M059J (cell line): ENCODE measurements at places on chromosomes 7 and 10. TPM values are rescaled to one million over a fixed set of nuclear protein-coding genes. Genes with fewer than 3 reads are reported as not detected.

- DNase-seq, result no peak
Observed at GRCh38 chr10:101920546-101920945, 76.9 kb upstream of the KCNIP2 start.

DNA sequence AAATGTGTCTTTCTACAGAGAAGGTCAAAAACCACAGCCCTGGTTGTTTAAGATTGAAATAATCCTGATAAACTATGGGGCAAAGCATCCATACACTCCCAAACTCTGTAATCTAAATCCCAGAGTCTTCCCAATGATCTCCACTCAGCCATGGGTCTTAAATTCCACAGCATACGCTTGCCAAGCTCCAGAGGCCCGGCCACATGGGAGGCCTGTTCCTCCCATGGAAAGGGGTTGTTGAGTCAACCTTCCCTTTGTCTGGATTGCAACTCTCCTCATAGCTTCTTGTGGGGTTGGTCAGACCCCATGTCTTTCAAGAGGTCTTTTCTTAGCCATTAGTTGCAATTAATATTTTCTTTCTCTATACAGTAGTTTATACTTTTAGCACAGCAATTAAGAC lies 718 bp upstream of the STEAP4 start:
- DNase-seq, result no peak

DNA sequence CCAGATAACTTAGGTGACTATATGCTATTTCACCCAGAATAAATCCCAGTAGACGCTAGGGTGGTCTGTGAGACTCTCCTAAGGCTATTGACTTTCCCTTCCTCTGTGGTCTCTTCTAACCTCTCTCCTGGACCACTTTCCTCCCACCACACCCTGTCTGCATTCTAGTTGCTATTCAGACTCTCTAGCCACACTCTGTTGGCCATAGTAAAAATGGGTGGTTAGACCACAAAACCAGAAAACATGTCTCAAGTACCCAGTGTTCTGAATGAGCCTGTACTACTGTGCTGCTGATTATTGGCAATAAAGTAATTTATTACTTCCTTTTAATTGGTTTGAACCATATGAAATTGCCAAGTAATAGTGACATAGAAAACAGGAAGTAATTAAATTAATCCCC lies 240.8 kb downstream of the KIF20B start:
- DNase-seq, result peak; percentile 43

DNA sequence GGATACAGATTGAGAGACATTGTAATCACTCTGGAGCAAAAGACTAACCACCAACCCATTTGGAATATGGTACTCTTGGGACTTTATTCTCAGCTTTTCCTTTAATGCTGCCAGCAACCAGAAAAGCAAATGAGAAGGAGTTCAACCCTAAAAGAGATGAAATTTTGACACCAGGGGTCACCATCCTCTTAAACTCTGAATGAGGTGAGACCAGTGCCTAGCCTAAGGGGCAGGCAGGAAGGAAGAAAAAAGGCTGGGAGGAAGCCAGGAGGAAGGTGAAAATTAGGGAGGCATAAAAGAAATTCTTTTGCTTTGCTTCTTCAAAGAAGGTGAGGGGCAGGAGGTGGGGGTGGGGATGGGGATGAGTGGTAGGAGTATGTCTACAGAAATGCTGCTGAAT lies 135.8 kb downstream of the JAZF1 start:
- DNase-seq, result peak; percentile 40

DNA sequence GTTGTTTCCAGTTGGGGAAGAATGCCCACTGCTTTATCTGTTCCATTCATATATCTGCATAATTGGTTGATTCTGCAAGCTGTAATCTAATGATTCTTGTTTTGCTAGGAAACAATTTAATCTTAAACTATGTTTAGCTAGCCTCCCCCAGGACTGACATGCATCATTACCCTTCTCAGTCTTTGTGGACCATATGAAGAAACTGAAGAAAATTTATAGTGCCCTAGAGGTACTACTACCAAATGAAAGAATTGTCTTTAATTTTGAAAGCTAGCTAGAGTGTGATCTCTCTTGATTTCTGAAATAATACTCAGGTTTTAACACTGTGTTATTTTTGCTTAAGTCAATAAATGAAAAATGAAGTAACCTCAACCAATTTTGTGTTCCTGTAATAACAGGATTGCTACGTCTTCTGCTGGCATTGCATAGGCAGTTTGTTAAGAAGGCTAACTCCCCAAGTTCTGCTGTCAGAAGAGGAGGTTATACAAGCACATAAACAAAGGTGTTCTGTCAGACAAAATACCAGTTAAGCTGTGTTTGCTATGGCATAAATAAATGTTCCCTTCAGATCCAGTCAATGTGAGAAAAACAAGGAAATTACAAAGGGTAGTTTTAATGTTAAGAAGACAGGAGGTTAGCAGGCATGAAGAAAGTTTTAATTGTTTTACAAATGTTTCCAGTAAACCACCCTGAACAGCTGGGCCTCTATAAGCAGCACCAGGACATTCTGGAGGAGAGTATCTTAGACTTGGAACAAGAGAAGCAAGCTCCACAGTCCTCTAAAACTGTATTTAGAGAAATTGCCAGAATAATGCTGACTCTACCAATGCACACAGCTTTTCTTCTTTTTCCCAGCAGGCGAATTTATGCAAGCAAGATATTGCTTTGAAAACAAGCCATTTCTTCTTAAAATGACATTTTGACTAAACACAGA lies 90.3 kb upstream of the CTTNBP2 start:
- no peak for DNase-seq

- DNase-seq, result no peak
Observed at GRCh38 chr7:77465256-77465655, 49.1 kb upstream of the GSAP start.

DNA sequence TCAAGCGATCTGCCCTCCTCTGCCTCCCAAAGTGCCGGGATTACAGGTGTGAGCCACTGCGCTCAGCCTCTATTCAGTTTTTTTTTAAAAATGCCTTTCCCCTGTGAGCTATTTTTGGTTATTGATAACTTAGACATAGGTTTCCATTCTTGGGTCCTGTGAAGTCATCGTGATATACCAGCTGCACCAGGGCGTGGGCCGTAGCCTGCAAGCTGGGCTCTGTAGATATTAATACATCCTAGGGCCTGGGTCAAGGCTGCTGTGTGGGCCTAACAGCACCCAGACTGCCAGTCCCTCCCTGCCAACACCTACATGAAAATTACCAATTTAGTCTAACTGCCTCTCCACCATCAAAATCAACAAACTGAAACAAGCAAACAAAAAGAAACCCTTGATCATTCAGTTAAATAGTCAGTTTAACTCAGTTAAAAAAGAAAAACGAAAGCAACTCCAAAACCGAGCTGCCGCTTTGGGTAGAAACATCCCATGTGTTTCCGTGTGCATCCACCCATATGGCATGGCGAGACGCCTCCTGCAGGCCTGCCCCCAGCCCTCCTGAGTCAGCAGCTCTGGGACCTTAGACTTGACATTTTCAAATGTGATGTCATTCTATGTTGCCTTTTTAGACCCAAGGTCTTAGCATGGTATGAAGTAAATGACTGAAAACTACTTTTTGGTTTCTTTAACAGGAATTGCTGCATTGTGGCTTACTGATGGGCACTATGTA lies 330.2 kb downstream of the GLRX3 start:
- no peak for DNase-seq

DNA sequence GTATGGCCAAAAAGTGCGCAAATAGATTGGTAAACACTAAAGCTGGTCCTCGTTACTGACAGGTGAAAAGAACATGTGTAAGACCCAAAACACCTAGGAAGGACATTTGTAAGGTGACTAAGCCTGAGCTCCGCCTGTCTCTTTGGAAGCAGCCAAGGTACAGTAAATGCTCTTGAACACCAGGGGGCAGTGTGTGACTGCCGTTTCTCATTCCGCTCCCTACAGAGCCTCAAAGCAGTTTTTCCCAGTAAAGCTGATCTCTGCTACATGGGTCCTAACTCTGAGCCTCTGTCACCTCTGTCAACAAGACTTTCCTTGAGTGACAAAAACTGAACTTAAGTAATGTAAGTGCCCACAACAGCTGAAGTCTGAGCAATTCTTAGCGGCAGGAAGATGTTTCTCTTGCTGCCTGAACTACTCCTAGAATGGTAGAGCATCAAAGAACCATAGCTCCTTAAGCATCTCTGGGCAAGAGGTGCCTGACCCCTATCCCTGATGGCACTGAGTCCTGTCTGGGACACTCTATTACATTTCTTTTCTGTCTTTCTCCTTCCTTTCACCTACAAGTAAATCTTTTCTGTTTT lies 238.0 kb upstream of the INHBA start:
- peak; percentile 78 for DNase-seq

DNA sequence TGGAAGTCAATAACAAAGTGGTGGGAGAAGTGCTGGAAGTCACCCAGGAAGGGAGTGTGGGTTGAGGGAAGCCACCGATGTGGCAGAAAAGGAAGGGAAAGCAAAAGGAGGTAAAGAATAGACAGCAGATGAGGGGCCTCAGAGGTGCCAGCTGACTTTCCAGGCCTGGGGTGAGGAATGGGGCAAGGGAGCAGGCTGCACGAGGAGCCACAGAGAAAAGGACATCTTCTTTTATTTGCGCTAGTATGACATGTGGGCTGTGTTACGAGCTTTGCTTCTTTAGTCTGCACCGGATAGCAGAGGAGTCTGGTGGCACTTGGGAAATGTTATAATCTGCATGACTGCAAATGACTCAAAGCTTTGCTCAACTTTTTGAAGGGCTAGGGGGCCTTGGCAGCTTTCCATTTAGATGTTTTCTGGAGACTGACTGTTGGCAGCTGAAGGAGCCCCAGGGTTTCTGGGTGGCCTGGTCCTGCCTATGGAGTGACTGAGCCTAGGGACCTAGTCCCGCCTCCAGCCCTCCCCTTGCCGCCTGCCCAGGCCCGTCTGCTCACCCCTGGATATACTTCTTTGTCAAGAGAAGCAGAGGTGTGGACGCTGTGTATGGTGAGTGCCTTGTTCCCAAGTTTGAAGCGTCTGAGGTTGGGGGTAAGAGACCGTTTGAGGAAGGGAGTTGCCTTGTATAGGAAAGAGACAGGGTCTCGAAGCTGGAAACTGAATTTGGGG lies 5.1 kb downstream of the PRXL2A start:
- peak; percentile 86 for DNase-seq

GRCh38 chr10:3692387-3692999 lies 92.5 kb downstream of the KLF6 start:
- DNase-seq, result peak; percentile 29

- no peak for DNase-seq
Observed at GRCh38 chr7:139767561-139767982, 10.2 kb downstream of the HIPK2 start.

GRCh38 chr7:42770114-42770513 lies 141.8 kb downstream of the C7orf25 start:
- DNase-seq, result peak; percentile 18

- DNase-seq, result no peak
Observed at GRCh38 chr10:5710859-5711258, 26.2 kb downstream of the TASOR2 start.

GRCh38 chr10:47379901-47380300 lies 4.2 kb downstream of the ZNF488 start:
- DNase-seq, result no peak

GRCh38 chr7:121278120-121279021 lies 50.4 kb upstream of the WNT16 start:
- DNase-seq, result peak; percentile 82

DNA sequence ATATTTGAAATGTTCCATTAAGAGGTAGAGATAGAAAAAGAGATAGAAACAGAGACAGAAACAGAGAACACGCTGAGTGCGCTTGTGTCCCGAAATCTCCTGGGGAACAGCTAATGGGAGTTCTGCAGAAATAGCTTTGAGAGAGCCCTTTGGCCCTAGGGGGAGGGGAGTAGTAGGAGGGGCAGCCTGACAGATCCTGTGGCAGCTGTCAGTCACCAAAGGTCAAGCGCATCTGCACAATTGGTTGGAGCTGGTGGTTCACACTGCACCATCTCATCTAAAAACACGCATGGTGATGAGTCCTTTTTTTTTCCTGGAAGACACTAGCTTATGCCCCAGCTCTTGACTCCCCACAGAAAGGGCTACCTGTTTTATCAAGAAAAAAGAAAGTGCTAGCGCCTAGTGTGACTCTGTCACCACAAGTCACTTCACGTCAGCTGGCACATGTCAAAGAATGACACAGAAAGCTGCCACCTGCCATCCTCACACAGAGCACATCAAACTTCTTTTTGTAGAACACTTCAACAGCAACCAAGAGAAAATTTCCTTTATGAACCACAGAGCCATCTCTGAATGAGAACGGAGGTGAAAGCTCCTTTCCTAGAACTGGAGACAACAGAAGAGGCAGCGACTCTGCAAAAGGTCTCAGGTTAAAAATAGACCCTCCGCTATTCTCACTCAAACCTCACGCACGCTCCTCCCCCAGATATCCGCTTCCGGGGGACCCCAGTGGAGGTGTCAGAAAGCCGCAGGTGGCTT lies 125.7 kb downstream of the GFRA1 start:
- DNase-seq, result no peak

DNA sequence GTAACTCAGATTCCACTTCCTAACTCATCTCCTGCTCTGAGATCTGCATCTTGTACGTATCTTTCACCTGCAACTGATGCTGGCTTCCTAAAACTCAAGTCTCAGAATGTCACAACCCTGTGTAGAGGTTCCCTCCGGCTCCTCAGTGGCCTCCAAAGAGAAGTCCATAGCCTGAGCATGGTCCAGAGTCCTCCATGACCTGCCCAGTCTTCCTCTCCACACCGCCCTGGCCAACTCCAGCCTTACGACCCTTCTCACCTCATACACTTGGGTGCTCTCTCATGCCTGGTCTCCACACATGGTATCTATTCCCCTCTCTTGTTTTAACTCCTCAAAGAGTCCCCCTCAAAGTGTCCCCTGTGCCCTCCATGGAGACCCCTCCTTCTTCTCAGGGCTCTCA lies 41.9 kb downstream of the RAMP3 start:
- DNase-seq, result no peak

- no peak for DNase-seq
Observed at GRCh38 chr10:114561008-114561523, 97.0 kb downstream of the ABLIM1 start.

- peak; percentile 94 for DNase-seq
Observed at GRCh38 chr10:75959209-75959608, 527.8 kb downstream of the LRMDA start.

DNA sequence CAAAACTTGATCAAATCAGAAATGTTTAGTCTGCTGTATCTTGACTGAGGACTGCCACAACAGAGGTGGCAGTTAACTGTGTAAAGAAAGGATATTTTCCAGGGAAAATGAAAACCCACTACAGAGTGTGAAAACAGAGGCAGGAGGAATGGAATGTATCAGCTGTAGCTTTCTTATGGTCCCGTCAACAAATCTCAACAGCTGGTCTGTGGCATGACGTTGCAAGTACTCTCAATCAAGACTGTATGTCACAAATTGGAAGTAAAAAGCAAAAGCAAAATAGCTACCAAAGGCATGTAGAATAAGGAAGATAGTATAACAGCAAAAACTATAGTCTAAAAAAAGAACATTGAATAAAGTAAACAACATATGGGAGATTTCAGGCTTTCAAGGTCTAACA lies 123.5 kb downstream of the KMT2C start:
- DNase-seq, result no peak

The COBL gene
- 0.10 TPM in 1 of 2 replicates, not detected in the other for total RNA-seq

The VWDE gene
- total RNA-seq, result 3.2 and 4.4 TPM in 2 replicates

The ZWINT gene
- total RNA-seq, result 141 and 177 TPM in 2 replicates

The COL13A1 gene
- total RNA-seq, result 5.7 and 15.6 TPM in 2 replicates

The OR2A1 gene
- total RNA-seq, result 0.05 TPM in 1 of 2 replicates, not detected in the other

The ARMS2 gene
- total RNA-seq, result not detected in 2 replicates

The CPN1 gene
- total RNA-seq, result not detected in 2 replicates

The RSPH10B2 gene
- 0.15 TPM in 1 of 2 replicates, not detected in the other for total RNA-seq
